ENCODE measurements at places on chromosomes 1 and 21.

- no peak for DNase-seq
These were observed 1.4 kb downstream of the ZNF670 start for GRCh38 chr1:247077213-247077612.

- DNase-seq: no peak
These were observed 107.0 kb downstream of the PDE9A start for GRCh38 chr21:42760361-42760950.

GRCh38 chr1:152000964-152001630 is 7.4 kb upstream of the S100A10 start:
- no peak for DNase-seq

DNA sequence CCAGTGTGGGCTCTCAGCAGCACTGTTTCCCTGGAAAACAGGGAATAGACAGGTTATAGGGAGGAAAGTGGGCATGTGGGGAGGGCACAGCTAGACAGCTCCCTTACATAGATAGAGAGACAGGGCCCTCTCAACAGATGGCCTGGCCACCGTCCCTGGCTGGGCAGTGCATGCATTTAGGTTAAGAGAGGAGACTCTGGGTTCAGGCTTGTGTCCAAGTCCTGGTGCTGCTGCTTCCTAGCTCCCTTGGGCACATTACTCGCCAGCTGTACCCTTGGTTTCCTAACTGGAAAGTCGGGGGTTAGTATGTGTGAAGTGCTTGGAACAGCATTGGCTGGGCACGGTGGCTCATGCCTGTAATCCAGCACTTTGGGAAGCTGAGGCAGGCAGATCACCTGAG is 9.1 kb downstream of the PLOD1 start:
- DNase-seq: no peak

DNA sequence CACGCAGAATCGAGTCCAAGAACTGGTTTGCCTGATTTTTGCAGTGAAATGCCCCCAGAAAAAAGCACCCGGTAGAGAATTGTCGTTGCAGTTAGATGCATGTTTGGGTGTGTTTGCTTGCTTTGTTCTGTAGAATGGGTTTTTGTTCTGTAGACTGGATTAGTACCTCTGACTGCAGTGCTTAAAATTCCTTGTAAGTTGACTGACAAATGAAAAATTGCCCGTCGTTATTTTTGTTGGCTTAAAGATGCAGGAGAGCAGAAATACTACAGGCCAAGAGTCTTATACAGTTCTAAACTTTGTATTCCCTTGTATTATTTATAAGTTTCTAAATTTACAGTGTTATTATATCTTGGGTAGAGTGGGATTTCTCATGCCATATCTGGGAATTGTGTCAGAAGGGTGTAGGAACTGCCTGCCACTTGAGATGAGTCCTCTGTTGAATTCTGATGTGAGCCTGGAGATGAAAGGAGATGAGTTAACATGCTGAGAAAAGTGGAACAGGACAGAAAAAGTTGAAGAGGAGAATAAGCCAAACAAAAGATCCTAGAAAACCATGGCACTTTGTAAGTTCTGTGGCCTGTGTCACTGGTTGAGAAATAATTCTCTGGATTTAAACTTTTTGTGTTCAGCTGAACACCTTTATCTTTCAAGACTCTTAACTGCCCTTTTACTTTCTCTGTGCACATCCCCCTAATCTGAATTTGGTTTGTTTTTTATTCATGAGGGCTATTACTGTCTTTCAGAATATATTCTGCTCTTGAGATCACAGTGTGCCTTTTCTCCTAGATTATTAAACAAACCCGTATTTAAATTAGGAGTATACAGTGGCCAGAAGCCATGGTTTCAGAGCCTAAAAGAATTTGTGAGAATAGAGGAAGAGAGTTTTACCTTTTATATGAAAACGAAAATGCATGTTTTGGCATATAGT is 1.4 kb downstream of the DESI2 start:
- no peak for DNase-seq

GRCh38 chr1:33962061-33962460 is 98.2 kb downstream of the HMGB4 start:
- DNase-seq: no peak

DNA sequence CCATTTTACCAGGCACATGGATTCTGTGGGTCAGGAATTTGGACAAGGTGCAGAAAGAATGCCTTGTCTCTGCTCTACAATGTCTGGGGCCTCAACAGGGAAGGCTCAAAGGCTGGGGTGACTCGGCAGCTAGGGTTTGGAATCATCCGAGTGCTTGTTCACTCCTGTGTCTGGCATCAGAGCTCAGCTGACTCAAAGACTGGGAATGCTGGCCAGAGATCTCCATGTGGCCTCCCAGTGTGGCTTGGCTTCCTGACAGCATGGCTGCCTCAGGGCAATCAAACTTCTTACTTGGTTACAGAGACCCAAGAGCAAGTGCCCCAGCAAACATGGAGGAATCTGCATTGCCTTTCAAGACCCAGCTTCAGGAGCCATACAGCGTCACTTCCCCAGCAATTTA is 110.5 kb downstream of the TOMM20 start:
- no peak for DNase-seq

- no peak for DNase-seq
These were observed 144.5 kb downstream of the OMA1 start for GRCh38 chr1:58401991-58402390.

- DNase-seq: no peak
These were observed 22.7 kb downstream of the SLC2A1 start for GRCh38 chr1:42935971-42936308.

DNA sequence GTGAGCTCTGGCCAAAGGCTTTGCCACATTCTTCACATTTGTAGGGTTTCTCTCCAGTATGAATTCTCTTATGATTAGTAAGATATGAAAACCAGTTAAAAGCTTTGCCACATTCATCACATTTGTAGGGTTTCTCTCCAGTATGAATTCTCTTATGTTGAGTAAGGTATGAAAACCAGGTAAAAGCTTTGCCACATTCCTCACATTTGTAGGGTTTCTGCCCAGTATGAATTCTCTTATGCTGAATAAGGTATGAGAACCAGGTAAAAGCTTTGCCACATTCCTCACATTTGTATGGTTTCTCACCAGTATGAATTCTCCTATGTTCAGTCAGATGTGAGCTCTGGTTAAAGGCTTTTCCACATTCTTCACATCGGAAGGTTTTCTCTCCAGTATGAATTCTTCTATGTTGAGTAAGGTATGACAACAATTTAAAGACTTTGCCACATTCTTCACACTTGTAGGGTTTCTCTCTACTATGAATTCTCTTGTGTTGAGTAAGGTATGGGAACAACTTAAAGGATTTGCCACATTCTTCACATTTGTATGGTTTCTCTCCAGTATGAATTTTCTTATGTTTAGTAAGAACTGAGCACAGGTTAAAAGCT is 20.7 kb downstream of the ZNF695 start:
- no peak for DNase-seq

Data from stimulated activated CD4-positive, alpha-beta T cell treated with anti-CD3 and anti-CD28 coated beads, Interleukin-2, amount 100 ng/mL, for 24 hours (primary cell).